NCI-H1436 treated with DMSO at 0.1 percent for 48 hours (cell line): ENCODE measurements at places on chromosomes 2 and 18.
A peak's percentile ranks its signal among the peaks of the same experiment; 100 is the strongest.

- no peak for DNase-seq
Observed at GRCh38 chr2:109028277-109028676, 39.3 kb upstream of the EDAR start.

GRCh38 chr2:172244419-172245130 lies 141.9 kb upstream of the DLX2 start:
- DNase-seq: no peak

- DNase-seq: no peak
Observed at GRCh38 chr2:234099266-234099665, 48.8 kb downstream of the SPP2 start.

- no peak for DNase-seq
Observed at GRCh38 chr2:218607436-218608115, at the start of gene PLCD4. TSS of gene PLCD4 (plus strand) at chr2:218607899. CDS start at chr2:218615740, 7,841 bp downstream.

DNA sequence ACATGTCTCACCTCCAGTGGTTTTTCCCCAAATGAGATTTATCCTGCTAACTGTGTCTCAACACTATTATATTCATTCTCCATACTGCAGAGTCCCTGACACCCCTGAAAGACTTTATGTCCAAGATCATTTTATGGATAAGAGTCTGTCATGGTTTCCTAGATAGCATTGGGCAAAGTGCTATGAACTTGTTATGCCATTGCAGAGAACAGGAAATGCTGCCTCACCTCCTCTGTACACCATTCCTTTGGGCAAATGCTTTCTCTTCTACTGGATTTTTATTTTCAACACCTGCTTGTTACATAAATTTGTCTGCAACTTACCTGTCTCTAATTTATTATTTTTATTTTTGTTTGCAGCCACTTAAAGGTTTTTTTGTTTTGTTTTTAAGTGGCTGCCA lies 652.5 kb upstream of the FAM98A start:
- DNase-seq: no peak

- no peak for DNase-seq
Observed at GRCh38 chr18:62857263-62857976, 142.1 kb downstream of the PHLPP1 start.

DNA sequence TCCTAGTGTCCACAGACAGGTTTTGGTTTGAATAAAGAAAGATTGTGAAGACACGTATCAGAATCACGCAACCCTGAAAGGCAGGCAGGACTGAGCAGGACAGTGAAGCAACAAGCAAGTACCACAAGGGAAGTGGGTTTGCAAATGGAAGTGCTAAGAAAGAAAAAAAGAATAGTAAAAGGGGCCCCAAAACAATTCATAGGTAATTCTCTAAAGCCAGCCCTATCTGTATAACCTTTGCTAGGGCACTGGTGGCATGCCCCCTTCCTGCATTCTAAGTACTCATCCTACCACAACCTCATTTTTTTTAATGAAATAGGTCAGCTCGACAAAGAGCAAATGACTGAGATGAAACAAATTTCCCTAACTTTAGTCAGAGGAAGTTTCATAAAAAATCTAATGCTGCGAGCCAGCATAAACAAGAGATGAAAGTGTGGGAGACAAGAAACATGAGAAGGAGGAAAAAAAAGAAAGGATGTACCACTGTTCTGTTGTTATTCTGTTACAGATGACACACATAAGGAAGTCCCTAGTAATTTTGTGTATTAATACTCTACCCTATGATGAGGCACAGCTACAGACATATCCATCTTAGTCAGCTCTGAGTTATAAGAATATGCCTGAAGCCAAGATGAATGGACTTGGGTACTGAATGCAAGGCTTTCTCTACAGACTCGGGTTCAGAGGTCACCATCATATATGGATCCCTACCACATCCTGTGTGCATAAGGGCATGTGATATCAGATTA lies 32.2 kb downstream of the IKZF2 start:
- no peak for DNase-seq

DNA sequence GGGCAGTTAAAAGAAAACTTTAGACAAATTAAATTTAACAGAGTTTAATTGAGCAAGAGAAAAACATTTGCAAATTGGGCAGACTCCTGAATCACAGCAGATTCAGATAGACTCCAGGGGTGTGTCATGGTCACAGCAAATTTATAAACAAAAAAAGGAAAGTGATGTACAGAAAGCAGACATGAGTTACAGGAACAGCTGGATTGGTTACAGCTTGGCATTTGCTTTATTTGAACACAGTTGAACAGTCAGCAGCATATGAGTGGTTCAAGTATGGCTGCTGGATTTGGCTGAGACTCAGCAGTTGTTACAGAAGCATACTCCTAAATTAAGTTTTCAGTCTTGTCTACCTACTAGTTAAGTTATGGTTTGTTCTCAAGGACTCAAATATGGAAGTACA lies 82.3 kb upstream of the NYAP2 start:
- no peak for DNase-seq

GRCh38 chr18:2518473-2518872 lies 52.8 kb downstream of the METTL4 start:
- no peak for DNase-seq

DNA sequence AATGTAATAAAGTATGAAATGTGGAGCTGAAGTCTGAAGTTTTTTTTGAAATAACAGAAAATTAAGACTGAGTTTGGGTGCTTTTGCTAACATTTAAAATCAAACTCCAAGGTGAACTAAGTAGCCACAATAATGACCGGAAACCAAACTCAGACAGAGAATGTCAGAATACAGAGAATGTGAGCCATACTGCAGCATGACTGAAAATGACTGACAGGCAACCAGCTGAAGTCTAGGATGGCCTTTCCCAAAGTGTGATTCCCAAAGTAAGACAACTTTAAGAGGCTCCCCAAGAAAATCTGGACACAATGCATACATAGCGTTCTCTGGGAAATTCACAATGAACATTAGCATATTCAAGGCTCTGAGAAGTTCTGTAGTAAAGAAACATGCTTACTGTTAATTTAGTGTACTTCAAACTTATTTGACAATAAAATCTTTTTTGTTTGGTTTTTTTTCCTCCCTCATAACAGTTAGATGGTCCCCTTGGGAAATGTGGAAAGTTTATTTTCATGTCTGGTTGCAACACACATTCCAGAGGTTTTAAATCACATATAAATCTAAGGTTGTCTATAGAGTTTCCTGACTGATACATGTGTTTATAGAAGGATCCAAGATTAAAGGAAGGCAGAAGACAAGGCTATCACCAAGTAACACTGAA lies 28.6 kb downstream of the PLA2R1 start:
- no peak for DNase-seq

DNA sequence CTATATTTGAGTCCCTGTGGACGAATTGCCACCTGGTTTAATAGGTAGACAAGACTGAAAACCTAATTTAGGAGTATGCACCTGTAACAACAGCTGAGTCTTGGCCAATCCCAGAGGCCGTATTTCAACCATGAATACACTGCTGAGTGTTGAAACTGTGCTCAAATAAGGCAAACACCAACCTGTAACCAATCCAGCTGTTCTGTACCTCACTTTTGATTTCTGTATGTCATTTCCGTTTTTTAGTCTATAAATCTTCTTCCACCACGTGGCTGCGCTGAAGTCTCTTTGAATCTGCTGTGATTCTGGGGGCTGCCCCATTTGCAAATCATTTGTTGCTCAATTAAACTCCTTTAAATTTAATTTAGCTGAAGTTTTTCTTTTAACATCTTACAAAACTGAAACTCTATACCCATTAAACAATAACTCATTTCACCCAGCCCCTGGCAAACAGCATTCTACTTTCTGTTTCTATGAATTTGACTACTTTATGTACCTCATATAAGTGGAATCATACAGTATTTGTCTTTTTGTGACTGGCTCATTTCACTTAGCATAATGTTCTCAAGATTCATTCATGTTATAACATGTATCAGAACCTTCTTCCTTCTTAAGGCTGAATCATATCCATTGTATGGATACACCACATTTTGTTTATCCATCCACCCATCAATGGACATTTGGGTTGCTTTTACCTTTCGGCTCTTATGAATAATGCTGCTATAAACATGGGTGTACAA lies 7.5 kb upstream of the YPEL5 start:
- no peak for DNase-seq

DNA sequence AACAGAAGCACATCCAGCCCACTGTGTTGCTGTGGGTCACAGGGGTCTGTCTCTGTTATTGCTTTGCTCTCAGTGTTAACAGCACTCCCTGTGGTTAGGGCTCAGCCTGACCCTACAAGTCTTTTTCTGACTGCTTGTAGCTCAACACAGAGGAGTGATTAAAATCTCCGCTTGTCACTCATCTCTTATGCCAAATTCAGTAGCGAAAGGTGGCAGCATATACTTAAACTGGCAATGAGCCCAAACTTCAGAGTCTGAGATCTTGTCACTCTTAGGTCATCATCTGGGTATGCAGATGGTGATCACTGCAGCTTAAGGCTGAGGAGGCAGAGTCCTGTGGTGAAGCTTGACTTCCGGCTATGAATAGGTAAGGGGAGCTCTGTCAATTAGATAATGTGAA lies 63.3 kb upstream of the CSRNP3 start:
- DNase-seq: no peak

DNA sequence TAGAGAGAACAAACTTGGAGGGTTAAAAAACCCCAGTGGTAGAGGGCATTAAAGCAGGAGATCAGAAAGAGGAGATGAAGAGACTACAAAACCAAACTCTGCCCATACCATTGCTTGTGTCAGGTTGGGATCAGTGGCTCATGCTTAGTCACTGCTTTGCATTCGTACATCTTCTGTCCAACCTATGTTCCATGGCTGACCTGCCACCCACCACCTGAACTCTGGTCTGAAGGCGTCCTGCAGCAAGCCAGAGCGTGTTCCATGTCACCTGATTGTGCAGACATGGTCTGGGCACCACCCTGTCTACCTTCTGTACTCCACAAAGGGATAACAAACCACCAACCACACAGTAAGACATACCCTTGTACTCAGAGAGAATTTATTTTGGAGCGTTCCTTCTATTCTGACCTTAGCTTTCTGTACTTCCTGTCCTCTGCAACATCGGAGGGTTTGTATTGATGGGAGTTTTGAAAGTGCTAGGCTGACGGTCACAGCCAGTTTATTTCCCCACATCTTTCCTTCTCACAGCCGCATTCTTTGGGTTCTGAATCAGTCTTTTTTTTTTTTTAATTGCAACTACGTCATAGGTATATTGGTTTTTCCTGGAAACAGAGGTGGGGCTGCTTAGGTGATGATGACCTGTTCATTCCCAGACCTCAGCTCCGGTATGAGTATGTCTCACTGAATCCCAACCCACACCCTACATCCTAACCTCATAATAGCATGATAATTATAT lies 88.3 kb downstream of the SOWAHC start:
- DNase-seq: no peak

DNA sequence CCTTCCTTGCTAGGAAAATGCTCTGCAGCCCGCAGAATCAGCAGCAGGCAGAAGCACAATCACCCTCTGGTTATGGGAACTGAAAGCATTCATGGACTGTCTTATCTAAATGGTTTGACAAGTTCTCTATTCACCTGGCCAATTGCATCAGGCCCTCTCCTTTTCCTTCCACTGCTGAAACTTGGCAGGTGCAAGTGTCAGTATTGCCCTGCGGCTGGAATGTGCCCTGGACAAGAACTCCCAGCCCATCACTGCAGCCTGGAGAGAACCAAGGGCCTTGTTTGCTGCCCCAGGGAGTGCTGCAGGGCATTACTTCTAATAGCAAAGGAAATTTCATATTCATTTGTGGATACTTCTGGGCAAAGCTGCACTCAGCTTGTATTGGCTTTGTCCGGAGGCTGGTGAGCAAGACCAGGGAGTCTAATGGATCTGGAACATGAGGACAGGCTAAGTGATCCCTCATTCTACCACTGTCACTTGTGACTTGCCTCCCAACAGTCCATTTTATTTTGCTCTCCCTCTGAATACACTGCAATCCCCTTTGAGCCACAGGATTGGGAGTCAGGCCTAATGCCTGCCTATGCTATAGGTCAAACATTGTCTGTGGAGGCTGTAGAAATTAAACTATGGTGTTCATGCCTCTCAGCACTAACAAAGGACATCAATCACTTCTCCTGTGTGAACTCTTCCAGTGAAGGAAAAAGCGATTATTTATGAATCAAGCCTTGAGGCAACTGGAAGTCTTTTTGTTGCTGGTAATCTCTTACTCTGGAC lies 116.9 kb downstream of the LYPD6B start:
- no peak for DNase-seq

DNA sequence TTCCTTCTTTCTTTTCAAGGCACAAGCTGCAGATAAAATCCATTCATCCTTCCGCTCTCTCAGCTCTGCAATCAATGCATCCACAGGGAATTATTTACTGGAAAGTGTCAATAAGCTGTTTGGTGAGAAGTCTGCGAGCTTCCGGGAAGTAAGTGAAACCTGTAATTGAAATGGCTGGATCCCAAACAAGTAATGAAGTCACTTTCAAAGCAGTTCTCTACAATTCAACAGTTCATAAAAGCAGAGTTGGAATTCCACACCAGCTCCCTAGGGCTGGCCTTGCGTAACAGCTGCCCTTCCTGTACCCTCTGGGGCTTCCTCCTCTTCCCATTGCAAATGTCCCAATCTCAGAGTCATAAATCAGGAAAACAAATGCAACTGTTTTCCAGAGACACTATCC lies 9.6 kb downstream of the SERPINB2 start:
- DNase-seq: no peak

- no peak for DNase-seq
Observed at GRCh38 chr18:63447066-63447465, 24.8 kb upstream of the VPS4B start.

- DNase-seq: peak; percentile 12
Observed at GRCh38 chr2:9205963-9206948, at the start of gene ASAP2. TSS of gene ASAP2 (plus strand) at chr2:9206812. CDS start at chr2:9207105, 293 bp downstream.

GRCh38 chr2:138997346-138997745 lies 217.2 kb upstream of the NXPH2 start:
- DNase-seq: no peak

GRCh38 chr2:237056287-237056875 lies 29.3 kb upstream of the COPS8 start:
- no peak for DNase-seq

DNA sequence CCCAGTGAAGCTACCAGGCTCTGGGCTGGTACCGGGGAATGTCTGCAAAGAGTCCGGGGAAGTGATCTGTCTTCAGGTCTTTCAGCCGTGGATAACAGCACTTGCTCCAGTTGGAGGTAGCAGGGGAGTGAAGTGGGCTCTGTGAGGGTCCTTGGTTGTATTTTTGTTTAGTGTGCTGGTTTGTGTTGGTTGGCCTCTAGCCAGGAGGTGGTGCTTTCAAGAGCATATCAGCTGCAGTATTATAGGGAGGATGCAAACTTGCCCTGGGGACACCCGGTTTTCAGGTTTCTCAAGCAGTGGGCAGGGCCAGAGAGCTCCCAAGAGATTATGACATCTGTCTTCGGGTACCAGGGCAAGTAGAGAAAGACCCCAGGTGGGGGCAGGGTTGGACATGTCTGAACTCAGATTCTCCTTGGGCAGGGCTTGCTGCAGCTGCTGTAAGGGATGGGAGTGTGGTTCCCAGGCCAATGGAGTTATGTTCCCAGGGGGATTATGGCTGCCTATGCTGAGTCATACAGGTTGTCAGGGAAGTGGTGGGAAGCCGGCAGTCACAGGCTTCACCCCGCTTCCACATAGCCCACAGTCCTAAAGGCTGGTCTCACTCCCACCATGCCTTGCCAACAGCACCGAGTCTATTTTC lies 34.4 kb downstream of the ACAA2 start:
- no peak for DNase-seq

- no peak for DNase-seq
Observed at GRCh38 chr2:207416111-207416510, 113.7 kb upstream of the CREB1 start.
